Stimulated activated CD8-positive, alpha-beta memory T cell treated with anti-CD3 and anti-CD28 coated beads, Interleukin-4, amount 100 ng/mL, for 4 hours (primary cell): ENCODE measurements at places on chromosomes 5 and 9.

GRCh38 chr9:2466703-2467102 lies 154.9 kb upstream of the VLDLR start:
- DNase-seq: no peak

DNA sequence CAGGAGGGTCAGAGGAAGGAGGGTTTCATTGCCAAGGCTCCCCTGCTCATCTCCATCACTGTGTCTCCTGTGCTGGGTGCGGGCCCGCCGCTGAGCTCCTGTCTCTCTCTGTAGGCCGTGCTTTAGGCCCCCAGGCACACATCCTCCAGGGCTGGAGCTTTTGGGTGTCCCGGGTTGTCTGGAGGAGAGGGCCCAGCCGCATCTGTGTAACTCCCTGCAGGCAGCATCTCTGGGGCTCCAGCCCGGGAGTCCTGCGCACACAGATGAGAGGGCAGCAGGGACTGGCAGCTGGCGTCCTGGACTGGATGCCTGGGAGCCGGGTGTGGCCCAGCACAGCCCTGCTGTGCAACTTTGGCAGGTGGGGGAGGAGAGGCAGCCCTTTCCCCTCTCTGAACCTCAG lies 40.2 kb downstream of the LRSAM1 start:
- DNase-seq: no peak

GRCh38 chr5:109962882-109963603 lies 273.3 kb downstream of the MAN2A1 start:
- no peak for DNase-seq

GRCh38 chr5:154698763-154699162 lies 56.4 kb upstream of the LARP1 start:
- no peak for DNase-seq

DNA sequence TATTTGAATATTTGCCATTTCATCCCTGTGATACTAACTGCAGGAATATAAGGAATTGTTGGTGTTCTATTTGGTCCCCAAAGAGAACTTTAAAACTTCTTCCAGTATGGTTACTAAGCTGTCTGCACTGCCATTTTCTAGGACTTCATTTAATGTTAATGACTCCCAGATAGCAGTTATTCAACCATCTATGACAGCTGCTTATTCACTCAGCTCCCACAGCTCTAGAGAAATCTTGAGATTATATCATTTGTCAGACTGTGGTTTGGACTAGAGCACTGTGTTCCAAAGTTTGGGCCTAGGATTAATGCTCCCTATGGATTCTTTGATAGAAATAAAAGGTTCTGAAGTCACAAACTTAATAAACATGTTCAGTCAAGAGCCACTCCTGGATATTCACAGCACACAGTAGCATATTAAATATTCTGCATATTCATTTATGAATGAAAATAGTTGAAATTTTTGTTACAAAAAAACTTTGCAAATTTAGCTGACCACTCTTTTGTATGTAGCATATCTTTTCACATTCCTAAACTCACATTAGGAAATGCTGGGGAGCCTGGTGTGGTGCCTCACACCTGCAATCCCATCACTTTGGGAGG lies 173.7 kb downstream of the NFIB start:
- DNase-seq: no peak

GRCh38 chr5:6202149-6202967 lies 176.0 kb downstream of the MED10 start:
- DNase-seq: no peak

DNA sequence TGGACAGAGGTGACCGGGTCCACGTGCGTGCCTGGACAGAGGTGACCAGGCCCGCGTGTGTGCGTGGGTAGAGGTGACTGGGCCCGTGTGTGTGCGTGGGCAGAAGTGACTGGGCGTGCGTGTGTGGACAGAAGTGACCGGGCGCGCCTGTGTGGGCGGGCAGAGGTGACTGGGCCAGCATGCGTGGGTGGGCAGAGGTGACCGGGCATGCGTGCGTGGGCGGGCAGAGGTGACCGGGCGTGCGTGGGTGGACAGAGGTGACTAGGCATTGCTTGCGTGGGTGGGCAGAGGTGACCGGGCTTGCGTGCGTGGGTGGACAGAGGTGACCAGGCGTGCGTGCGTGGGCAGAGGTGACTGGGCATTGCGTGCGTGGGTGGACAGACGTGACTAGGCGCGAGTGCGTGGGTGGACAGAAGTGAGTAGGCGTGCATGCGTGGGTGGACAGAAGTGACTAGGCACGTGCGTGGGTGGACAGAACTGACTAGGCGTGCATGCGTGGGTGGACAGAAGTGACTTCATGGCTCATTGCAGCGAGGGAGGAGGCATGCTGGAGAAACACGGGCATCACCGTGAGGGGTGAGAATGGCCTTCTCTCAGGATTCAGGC lies 254.1 kb upstream of the IRX4 start:
- DNase-seq: peak; percentile 4

- no peak for DNase-seq
Measured at GRCh38 chr9:130786526-130786925, 48.5 kb upstream of the ABL1 start.

- DNase-seq: no peak
Measured at GRCh38 chr5:112738191-112738560, 491 bp downstream of the APC start.

GRCh38 chr9:121822093-121823085 lies 171.0 kb downstream of the DAB2IP start:
- DNase-seq: no peak

DNA sequence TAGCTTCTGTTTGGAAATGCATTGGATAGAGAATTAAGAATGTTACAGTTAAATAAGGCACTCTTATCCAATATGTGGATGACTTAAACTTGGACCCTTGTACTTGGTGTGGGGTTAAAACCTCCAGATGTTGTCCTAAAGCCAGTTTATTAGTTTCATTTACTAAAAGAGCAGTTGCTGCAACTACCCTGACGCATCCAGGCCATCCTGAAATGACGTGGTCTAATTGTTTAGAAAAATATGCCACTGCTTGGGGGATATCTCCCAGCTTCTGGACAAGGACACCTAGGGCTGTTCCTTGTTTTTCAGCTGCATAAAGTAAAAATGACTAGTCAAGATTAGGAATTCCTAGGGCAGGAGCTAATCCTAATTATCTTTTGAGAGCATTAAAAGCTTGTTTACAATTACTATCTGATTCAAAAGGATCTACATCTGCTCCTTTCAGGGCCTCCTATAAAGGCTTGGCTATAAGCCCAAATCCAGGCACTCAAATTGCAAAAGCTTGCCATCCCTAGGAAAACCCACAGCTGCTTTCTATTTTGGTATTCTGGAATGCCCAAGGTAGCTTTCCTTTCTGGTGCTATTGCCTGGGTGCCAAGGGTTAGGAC lies 45.7 kb upstream of the SLCO4C1 start:
- DNase-seq: no peak

DNA sequence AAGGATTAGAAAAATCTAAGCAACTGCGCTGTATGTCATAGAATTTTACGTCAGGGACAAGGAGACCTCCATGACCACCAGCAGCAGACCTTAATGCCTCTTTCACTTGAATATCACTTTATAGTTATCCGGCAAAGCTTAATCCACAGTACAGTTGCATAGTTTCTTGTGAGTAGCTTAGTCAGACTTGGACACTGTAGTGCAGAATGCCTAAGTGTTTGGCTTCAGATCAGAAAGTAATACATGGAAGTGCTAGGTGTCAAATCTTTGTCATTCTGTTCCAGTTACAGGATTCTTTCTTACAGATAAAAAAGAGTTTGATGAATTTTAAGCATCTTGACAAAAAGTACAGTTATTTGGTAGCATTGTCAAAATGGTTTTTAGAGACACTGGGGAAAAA lies 239.9 kb upstream of the PAPPA start:
- DNase-seq: no peak

- no peak for DNase-seq
Measured at GRCh38 chr9:28317745-28318144, 744.5 kb upstream of the C9orf72 start.

DNA sequence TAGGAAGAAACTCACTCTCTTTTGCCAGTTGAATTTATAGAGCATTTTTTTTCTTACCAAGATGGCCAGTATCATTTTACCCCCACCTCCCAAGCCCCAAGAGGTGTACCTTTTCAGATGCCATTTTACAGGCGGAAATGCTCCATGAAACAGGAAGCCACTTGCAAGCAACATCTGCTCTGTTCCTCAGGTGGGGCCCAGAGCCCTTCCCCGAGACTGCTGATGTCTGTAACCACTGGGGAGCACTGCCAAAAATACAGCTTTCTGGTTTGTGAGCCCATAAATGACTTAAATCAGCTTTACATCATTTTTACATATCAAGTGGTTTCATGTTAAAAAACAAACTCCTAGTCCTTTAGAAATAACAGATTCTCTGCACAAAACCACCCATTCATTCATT lies 42.9 kb upstream of the GARNL3 start:
- no peak for DNase-seq

DNA sequence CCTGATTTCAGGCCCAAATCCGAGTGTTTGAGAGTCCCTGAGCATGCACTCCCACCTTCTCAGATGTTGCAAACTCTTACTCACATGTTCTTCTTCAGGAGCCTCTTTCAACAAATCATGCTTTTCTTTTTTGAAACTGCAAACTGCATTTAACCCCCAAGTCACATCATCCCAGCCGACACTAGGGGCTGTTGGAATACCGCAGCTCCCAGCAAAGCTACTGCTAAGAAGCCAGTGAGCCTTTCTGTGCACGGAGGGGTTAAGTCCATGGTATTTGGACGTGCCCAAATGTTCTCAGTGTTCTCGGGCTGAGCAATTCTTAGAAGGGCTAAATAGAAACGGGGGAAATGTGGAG lies 282.9 kb downstream of the NFIB start:
- no peak for DNase-seq

DNA sequence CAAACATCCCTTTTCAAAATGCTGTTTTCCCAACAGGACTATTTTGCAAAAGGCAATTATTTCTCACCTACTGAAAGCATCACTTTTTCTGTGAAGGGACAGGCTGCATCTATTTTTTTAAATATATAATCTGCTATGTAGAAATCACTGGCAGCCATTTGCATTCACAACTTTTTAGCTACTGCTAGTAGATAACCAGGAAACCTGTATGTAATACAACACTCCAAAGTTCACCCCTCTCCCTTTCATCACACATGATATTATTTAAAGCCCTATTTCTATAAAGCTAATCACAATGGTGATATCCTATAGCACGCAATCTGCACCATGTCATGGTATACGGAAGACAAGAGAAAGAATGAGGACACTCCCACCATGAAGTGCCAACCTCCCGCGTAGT lies 9.8 kb downstream of the DMGDH start:
- no peak for DNase-seq

- DNase-seq: no peak
Measured at GRCh38 chr5:943918-944620, 51.4 kb downstream of the TRIP13 start.

- DNase-seq: no peak
Measured at GRCh38 chr9:136853596-136854112, 1.5 kb downstream of the MAMDC4 start.

DNA sequence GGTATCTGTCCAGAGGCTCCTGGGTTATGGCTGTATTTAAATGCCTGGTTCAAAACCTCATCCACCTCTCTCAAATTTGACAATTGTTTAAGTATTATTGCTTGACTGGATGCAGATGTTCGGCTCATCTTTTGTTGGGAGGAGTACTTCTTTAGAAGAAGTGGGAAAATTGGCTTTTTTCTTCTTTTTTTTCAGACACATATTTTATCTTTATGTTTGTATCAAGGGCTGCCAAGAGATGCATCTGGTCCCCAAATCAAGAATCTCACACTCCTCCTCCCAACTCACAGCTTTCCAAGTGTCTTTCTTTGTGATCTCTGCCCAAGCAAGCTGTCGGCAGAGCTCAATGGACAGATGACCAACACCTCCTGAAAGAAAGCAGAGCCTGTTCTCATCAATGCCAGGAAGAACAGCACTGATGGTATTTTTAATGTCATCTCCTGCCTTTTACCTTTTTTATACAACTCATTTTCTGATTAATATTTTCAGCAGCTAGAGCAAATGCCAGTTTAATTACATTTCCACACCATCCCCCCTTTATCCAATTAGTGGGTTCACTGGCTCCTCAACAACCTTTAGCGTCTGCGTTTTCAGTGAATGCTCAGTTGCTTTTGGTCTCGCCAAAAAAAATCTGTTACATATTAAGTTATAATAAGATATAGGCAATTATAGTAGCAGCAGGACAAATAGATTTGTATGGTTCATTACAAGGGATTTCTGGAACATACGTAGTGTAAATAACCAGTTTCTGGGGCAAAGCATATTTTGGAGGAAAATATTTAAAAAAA lies 110.3 kb upstream of the SLIT3 start:
- DNase-seq: no peak
